ENCODE measurements at places on chromosomes 2 and 18. TPM values are rescaled to one million over a fixed set of nuclear protein-coding genes. Genes with fewer than 3 reads are reported as not detected.

Gene ALPG
- total RNA-seq = not detected

Gene PSMA8
- not detected for total RNA-seq

Gene VWC2L
- total RNA-seq = not detected

Gene LINC00305
- total RNA-seq = not detected

Gene UGT1A6
- total RNA-seq = not detected

Gene DTNA
- total RNA-seq = not detected

Gene EPAS1
- 200 TPM for total RNA-seq

Gene FOXD4L1
- 0.63 TPM for total RNA-seq

Gene SPDYA
- total RNA-seq = 2.6 TPM

Gene FBLN7
- 0.07 TPM for total RNA-seq

DNA sequence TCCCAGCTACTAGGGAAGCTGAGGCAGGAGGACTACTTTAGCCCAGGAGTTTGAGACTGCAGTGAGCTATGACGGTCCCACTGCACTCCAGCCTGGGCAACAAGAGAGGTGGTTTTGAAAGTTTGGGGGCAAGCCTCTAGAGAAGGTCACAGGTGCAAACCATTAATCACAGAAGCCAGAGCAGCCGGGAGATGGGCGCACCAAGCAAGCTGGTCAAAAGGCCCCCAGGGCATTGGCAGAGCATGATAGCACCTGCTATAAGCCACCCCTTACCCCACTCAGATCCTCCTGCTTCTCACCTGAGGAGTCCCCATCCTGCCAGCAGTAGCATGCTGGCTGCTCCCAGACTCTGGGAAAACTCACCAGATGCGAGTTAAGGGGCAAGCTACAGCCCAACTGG, 116.1 kb upstream of the RAB12 start:
- H3K36me3 ChIP-seq = peaks cover 5% of the 10 kb centered on the region
- H3K4me1 ChIP-seq = no peaks in the 10 kb centered on the region
- H3K27ac ChIP-seq = no peak overlapping the region
- no peak overlapping the region for H3K4me3 ChIP-seq

DNA sequence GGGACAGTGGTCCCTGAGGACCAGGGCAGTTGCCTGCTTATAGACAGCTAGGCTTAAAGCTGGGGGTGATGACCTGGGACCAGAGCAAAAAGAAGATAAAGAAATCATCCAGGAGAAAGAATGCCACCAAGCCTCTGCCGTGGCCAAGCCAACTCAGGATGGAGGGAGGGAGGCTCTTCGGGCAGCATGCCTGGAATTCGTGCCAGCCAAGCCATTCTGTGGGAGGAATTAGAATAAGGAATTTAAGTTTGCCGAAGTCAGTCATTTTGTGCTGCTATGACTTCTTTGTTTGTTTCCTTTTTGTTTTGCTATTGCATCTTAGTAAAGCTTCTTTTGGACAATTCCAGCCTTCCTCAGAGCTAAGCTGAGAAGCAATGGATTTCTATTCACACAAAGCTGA, 124.1 kb downstream of the EN1 start:
- H3K27me3 ChIP-seq = no peaks in the 10 kb centered on the region
- H3K4me1 ChIP-seq = peaks cover 22% of the 10 kb centered on the region
- no peaks in the 10 kb centered on the region for H3K36me3 ChIP-seq
- peak; percentile 55 for DNase-seq

DNA sequence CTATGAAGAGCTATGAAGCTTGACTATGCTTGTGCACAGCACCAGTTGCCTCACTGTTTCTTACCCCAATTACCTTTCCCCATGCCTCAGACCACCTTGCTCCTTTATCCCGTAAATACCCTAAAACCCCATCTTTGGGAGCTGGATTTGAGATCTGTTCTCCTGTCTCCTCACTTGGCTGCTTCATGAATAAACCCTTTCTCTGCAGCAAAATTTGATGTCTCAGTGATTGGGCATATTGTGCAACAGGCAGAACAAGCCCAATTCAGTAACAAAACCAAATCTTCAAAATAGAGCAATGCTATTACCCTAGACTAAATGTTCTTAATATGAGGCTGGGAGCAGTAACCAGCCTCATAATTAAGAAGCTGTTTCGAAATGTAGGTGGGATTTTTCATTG, 3.5 kb upstream of the SSB start:
- no peak overlapping the region for H3K4me3 ChIP-seq
- peaks cover 14% of the 10 kb centered on the region for H3K36me3 ChIP-seq
- H3K27me3 ChIP-seq = no peaks in the 10 kb centered on the region

- no peaks in the 10 kb centered on the region for H3K27me3 ChIP-seq
- DNase-seq = peak; percentile 18
- H3K27ac ChIP-seq = no peak overlapping the region
Observed at GRCh38 chr2:86671337-86671981, 47.8 kb upstream of the RNF103 start.

- no peak overlapping the region for H3K27ac ChIP-seq
- peaks cover 23% of the 10 kb centered on the region for H3K4me1 ChIP-seq
- H3K36me3 ChIP-seq = no peaks in the 10 kb centered on the region
- DNase-seq = peak; percentile 70
- H3K27me3 ChIP-seq = no peaks in the 10 kb centered on the region
- no peak overlapping the region for H3K4me3 ChIP-seq
Observed at GRCh38 chr2:181077128-181077709, 96.8 kb downstream of the UBE2E3 start.

GRCh38 chr2:3246928-3247714, 130.5 kb downstream of the EIPR1 start:
- no peak overlapping the region for H3K27ac ChIP-seq
- no peaks in the 10 kb centered on the region for H3K4me1 ChIP-seq
- H3K27me3 ChIP-seq = no peaks in the 10 kb centered on the region
- H3K4me3 ChIP-seq = no peak overlapping the region

DNA sequence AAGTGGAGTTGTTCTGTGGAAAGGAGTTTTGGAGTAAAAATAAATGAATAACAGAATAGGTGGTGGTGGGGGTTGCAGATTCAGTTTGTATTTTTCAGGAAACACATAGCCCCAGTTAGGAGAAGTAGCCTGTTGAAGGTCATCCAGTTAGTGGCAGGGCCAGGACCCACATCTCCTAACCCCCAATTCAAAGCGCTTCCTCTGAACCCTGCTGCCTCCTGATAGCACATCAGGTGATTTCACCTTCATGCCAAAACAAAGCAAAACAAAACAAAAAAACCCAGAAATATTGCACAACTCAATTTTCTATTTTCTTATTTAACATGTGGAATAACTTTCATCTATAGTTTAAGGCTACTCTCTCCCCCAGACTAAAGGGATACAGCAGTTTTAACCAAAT, 112.3 kb upstream of the UGP2 start:
- peaks cover 8% of the 10 kb centered on the region for H3K36me3 ChIP-seq
- H3K4me1 ChIP-seq = peaks cover under 1% of the 10 kb centered on the region
- no peak overlapping the region for H3K4me3 ChIP-seq
- DNase-seq = no peak
- no peak overlapping the region for H3K27ac ChIP-seq

- no peaks in the 10 kb centered on the region for H3K36me3 ChIP-seq
- DNase-seq = no peak
- no peaks in the 10 kb centered on the region for H3K4me1 ChIP-seq
- H3K27ac ChIP-seq = no peak overlapping the region
Observed at GRCh38 chr2:142724186-142724585, 153.3 kb upstream of the KYNU start.

DNA sequence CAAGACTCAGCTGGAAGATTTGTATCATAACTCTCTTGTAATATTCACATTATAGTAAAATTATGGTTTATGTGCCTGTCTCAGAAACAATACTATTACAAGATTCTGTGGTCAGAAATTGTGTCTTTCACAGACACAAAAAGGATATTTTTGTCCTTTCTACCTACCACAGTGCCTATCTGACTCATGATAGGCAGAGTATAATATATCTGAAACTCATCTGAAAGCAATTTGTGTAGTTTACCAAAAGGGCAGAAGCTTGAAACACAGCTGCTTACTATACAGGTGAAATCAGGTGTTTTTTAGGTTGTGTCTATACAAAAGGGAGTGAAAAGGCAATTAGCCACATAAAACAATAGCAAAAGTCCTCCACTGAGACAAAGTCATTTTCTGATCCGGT, 10.9 kb downstream of the TMEM200C start:
- no peaks in the 10 kb centered on the region for H3K36me3 ChIP-seq
- no peak for DNase-seq
- peaks cover 22% of the 10 kb centered on the region for H3K27me3 ChIP-seq
- no peaks in the 10 kb centered on the region for H3K4me1 ChIP-seq

DNA sequence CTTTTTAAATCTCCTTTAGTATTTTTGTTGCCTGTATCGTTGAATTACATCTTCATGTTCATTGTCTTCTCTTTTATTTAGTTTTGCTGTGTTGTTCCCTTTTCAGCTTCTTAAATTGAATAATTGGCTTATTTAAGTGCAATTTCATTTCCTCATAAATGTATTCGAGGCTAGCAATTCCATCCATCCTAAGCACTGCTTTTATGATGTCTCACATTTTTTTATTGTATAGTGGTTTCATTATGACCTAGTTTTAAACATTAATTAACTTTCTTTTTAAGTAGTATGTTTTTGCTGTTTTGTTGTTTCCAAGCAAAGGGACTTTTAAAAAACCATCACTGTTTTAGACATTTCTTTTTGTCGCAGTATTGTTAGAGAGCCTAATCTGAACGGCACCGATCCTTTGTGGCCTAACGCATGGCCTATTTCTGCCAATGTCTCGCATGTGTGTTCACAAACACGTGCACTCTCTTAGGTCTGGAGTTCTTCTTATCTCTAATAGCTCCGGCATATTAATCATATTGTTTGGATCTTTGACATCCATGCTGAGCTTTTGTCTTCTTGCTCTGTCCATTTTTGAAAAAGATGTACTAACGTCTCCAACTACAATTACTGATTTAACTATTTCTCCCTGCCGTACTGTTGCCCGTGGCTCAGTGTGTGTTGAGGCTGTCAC, 59.6 kb upstream of the ZNF516 start:
- H3K36me3 ChIP-seq = no peaks in the 10 kb centered on the region
- H3K27me3 ChIP-seq = no peaks in the 10 kb centered on the region
- peaks cover 27% of the 10 kb centered on the region for H3K4me1 ChIP-seq
- no peak for DNase-seq

- DNase-seq = no peak
- H3K27ac ChIP-seq = no peak overlapping the region
- H3K36me3 ChIP-seq = no peaks in the 10 kb centered on the region
- no peaks in the 10 kb centered on the region for H3K27me3 ChIP-seq
Observed at GRCh38 chr2:226669905-226670304, 129.7 kb downstream of the IRS1 start.

DNA sequence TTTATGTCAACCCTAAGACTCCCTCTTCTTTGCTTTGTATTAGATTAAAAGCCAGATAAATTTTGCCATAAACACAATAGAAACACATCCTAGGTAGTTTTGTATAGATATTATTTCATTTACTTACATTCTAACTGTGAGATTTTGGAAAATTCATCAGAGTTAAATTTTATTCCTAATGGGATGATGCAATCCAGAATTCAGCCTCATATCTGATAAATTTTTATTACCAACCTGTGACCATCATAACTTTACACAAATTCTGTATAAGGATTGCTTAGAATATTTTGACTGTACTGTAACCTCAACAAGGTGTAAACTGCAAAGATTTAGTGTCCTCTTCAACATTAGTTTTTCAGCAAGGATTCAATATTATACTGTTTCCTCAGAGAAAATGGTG, 4.4 kb downstream of the SLC5A7 start:
- DNase-seq = no peak
- H3K4me1 ChIP-seq = no peaks in the 10 kb centered on the region
- peaks cover 5% of the 10 kb centered on the region for H3K36me3 ChIP-seq

DNA sequence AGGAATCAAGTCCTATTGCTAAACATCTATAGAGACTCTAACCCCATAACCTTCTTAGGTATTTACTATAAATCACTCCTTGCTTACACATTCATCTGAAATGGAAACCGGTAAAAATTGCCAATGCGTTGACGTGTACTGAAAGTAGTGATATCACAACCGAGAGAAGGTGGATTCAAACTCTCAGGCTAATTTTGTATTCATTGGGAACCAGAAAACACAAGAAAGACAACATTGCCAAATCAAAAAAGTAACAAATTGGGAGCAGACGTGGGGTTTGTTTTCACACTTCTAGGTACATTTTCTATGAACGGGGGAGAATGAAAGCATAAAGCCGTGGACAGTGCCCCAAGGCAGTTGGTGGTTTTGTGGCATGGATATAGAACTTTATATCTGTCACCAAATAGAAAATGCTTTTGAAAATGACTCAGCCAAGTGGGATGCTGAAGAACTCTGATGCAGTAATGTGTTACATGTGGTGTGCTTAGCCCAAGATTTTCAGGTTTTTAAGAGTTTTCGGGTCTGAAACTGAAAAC, 155.1 kb upstream of the RASGRP3 start:
- peaks cover 36% of the 10 kb centered on the region for H3K36me3 ChIP-seq
- H3K4me1 ChIP-seq = no peaks in the 10 kb centered on the region
- no peaks in the 10 kb centered on the region for H3K27me3 ChIP-seq
- no peak overlapping the region for H3K27ac ChIP-seq

DNA sequence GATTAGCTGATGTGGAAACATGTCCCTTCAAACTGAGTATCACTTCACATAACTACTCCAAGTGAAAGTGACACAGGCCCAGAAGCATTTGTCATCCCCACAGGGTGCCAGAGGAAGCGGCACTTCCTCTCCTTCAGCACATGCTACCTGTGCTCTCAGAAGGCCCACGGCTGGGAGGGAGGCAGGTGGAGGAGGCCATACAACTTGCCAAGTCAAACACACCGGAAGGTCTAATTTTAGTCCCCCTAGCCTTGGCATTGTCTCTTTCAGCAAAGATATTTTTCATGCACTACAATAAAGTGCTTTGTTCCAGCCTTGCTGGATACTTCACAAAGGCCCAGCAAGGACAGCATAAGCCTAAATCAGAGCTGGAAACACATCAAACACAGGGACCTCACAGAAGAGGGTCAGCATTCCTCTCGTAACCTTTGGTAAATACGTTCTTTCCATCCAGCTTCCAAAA, 38.0 kb downstream of the VSNL1 start:
- H3K27me3 ChIP-seq = no peaks in the 10 kb centered on the region
- no peak overlapping the region for H3K4me3 ChIP-seq
- DNase-seq = no peak
- H3K36me3 ChIP-seq = no peaks in the 10 kb centered on the region
- no peak overlapping the region for H3K27ac ChIP-seq

DNA sequence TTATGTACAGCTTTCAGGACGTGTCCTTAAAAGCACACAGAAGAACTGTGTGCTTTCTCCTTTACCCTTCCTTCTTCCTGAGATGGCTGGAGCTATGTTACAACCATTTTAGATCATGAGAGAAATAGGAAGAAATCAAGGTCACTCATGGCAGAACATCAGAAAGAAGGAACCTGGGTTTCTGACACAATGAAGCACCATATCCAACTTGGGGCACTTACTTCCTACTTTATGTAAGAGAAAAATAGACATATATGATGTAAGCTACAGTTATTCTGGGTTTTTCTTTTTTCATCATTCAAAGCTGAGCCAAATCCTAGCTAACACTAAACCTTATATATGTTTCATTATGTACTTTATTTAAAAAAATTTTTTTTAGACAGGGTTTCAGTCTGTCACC, 79.5 kb downstream of the FAM161A start:
- H3K27ac ChIP-seq = no peak overlapping the region
- DNase-seq = no peak
- peaks cover 9% of the 10 kb centered on the region for H3K4me1 ChIP-seq
- H3K36me3 ChIP-seq = no peaks in the 10 kb centered on the region
- H3K4me3 ChIP-seq = no peak overlapping the region
